Activated CD8-positive, alpha-beta memory T cell treated with anti-CD3 and anti-CD28 coated beads for 1 hour (primary cell): ENCODE measurements at places on chromosomes 12 and 14.

DNA sequence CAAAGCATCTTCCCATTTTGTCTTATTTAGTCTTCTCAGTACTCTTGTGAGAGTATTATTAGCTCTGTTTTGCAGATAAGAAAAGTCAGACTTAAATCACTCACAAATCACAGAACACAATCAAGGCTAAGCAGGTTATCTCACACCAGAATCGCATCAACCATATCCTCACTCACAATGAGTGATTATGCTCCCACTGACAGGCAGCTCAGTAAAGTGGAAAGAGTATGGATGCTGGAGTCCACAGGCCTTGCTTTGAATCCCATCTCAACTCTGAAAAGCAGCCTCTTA lies 43.1 kb downstream of the TTC7B start:
- no peak for DNase-seq

- DNase-seq = no peak
These were observed 10.7 kb downstream of the ARID4A start for GRCh38 chr14:58309086-58309485.

DNA sequence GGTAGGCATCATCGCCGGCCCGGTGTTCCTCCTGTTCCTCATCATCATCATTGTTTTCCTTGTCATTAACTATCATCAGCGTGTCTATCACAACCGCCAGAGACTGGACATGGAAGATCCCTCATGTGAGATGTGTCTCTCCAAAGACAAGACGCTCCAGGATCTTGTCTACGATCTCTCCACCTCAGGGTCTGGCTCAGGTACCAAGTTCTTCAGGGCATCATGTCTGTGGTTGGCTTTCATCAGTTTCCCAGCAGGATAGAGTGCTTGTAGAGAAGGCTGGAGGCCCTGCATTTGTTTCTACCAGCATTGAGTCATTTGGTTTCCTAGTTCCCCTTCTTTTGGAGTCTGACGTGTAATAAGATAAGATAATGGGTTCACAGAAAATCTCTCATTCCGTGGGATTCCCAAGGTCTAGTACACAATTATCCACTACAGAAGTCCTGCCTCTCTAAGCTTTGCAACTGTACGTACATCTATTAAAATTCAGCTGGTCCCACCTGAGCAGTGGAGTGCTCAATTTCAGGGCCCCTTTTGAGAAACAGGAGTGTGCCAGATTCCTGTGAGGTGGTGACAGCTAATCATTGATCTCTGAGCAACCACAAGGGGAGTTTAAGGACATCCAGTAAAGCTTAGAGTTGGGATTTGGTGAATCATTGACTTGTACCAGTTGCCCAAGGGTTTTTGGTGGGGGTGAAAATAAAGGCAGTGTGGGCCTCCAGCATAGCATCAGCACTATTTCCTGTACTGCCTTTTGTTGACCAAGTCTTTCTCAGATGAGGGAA lies 25.1 kb downstream of the ACVR1B start:
- no peak for DNase-seq

DNA sequence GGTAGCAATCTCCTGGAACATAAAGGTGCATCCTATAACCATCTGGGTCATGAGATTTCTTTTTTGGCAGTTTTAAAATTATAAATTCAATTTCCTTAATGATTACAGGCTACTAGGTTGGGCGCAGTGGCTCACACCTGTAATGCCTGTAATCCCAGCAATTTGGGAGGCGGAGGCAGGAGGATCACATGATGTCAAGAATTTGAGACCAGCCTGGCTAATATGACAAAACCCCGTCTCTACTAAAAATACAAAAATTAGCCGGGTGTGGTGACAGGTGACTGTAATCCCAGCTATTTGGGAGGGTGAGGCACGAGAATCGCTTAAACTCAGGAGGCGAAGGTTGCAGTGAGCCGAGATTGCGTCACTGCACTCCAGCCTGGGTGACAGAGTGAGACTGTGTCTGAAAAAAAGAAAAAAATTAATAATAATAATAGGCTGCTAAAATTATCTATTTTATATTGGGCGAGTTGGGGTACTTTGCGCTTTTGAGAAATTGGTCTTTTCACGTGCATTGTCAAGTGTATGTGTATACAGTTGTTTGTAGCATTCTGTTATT lies 17.2 kb upstream of the ARF6 start:
- DNase-seq = no peak
